ENCODE measurements at places on chromosomes 4 and X. TPM values are rescaled to one million over a fixed set of nuclear protein-coding genes. Genes with fewer than 3 reads are reported as not detected.

- H3K4me3 ChIP-seq, result no peak overlapping the region
- peaks cover 12% of the 10 kb centered on the region for H3K36me3 ChIP-seq
- no peaks in the 10 kb centered on the region for H3K27me3 ChIP-seq
- H3K27ac ChIP-seq, result no peak overlapping the region
- DNase-seq, result no peak
These were observed 55.1 kb downstream of the TBC1D9 start for GRCh38 chr4:140701071-140701470.

- no peak overlapping the region for H3K27ac ChIP-seq
These were observed 1103.5 kb upstream of the ADGRL3 start for GRCh38 chr4:60096676-60097075.

GRCh38 chrX:96433409-96434077 lies 251.1 kb upstream of the DIAPH2 start:
- H3K27me3 ChIP-seq, result no peaks in the 10 kb centered on the region
- peaks cover 79% of the 10 kb centered on the region for H3K4me1 ChIP-seq
- no peaks in the 10 kb centered on the region for H3K36me3 ChIP-seq
- H3K4me3 ChIP-seq, result no peak overlapping the region
- H3K27ac ChIP-seq, result no peak overlapping the region
- DNase-seq, result no peak

- H3K36me3 ChIP-seq, result no peaks in the 10 kb centered on the region
- DNase-seq, result no peak
- no peak overlapping the region for H3K4me3 ChIP-seq
- H3K27ac ChIP-seq, result no peak overlapping the region
These were observed 104.9 kb upstream of the ATP8A1 start for GRCh38 chr4:42761804-42762203.

DNA sequence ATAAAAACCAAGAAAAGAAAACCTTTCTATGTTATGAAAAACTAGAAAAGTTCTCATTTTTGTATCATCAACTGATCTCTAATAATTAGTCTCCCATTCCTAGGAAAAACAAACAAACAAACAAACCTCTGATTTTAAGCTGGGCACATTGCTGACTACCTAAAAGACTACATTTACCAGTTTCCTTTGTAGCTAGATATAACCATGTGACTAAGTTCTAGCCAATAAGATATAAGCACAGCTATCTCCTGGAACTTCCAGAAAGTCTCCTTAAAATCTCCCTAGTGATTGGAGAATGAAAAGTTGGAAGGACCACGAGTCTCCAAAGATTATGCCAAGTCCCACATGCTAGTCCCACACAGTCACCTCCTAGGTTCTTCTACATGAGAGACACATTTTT lies 108.9 kb downstream of the NR3C2 start:
- H3K4me3 ChIP-seq, result no peak overlapping the region
- no peak for DNase-seq
- H3K4me1 ChIP-seq, result no peaks in the 10 kb centered on the region
- H3K27me3 ChIP-seq, result no peaks in the 10 kb centered on the region
- no peaks in the 10 kb centered on the region for H3K36me3 ChIP-seq
- H3K27ac ChIP-seq, result no peak overlapping the region

DNA sequence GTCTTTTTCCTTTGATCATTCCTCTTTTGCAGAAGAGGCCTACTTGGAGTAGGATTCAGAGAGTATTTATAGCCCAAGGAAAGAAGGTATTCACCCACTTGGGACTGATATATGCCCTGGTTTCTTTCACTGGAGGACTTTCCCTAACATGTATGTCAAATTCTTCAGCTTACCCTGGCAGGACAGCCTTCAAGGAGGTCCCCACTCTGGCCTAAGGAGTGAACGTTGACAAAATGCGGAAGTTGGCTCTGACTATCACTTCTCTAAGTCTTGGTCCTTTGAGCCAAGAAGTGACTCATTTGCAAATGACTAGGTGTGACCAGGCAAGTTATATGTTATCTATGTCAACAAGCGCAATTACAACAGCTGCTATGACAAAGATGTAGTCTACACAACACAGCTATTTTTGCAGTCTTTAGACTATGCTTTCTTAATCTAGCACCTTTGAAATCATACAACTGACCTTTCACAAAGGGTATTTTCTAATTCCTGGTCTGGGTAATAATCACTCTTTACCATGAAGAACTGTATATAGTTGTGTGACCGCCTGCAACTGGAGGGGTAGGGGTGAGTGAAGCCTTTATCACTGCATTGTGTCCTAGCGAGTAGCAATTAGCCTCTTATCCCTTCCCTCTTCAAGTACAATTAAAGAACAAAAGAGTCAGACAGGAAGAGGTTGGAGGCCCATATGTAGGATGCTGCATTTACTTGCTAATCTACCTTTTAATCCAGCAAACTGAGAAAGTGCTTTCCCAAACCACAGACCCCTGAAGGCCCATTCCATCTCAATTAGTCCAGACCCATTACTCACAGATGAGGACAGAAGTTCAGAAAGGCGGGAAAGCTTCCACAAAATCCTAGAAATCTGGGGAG lies 50.1 kb downstream of the RASGEF1B start:
- no peaks in the 10 kb centered on the region for H3K36me3 ChIP-seq
- peaks cover 4% of the 10 kb centered on the region for H3K27me3 ChIP-seq
- no peak overlapping the region for H3K27ac ChIP-seq
- no peak for DNase-seq
- H3K4me1 ChIP-seq, result no peaks in the 10 kb centered on the region
- no peak overlapping the region for H3K4me3 ChIP-seq

DNA sequence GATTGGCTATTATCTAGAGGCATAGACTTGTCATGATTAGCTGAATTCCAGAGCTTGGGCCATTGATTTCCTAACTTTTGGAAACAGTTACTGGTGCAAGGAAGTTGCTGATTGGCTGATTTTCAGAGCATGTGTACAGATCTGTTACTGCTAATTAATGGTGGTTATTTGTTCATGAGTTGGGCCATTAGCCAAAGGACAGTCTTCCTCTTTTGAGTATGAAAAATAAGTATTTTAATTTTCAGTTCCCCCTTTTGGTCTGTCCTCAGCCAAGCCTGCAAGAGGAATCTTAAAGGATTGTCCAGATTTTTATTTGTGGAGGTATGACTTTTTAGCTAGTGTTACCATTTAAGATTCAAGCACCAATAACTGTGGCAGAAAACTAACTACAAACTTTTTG lies 7.0 kb upstream of the DSPP start:
- no peaks in the 10 kb centered on the region for H3K27me3 ChIP-seq
- no peak for DNase-seq
- no peaks in the 10 kb centered on the region for H3K4me1 ChIP-seq
- H3K27ac ChIP-seq, result no peak overlapping the region

GRCh38 chr4:53463340-53463739 lies 85.9 kb downstream of the FIP1L1 start:
- H3K4me1 ChIP-seq, result peaks cover 31% of the 10 kb centered on the region
- H3K4me3 ChIP-seq, result no peak overlapping the region
- DNase-seq, result no peak
- no peaks in the 10 kb centered on the region for H3K27me3 ChIP-seq
- H3K36me3 ChIP-seq, result peaks cover 40% of the 10 kb centered on the region

DNA sequence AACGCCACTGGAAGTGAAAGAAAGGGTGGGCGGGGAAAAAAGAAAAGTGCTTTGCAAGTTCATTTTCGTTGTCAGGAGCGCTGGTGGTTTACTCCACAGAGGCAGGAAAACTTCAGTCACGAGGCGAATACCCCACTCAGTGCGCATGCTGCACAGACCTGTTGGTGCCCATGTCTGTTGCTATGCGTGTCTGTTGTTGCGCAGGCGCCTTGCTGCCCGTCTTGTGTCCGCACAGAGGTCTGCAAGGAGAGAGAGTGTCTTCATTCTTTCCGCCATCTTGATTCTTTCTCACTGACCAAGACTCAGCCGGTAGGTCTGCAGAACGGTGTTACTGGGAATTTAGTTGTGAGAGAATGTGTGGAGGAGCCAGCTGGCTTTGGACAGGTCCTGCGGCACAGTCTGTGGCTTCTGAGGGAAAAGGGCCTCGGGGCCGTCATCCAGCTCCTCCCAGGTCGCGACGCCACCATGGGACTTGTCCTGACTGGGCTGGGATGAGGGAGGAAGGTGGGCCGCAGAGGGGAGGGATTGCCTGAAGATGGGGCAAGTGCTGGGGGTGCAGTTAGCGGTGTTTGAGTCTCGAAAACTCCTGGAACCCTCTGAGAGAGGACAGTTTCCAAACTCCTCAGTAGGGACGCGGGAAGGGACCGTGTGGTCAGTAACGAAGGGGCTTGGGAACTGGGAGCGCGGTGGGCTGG lies at the start of gene PAGE2:
TSS of gene PAGE2 (plus strand) at position 224 of the 695 bp plus-strand sequence. CDS start 1,003 bp downstream, outside the sequence.
- no peak for DNase-seq
- H3K27ac ChIP-seq, result no peak within 1 kb of the TSS
- no peak within 1 kb of the TSS for H3K4me3 ChIP-seq
- H3K36me3 ChIP-seq, result no peaks in the 10 kb centered on the region
- H3K4me1 ChIP-seq, result no peaks in the 10 kb centered on the region
- H3K27me3 ChIP-seq, result no peaks in the 10 kb centered on the region

GRCh38 chr4:151331276-151332042 lies 6.1 kb upstream of the SH3D19 start:
- no peak overlapping the region for H3K27ac ChIP-seq
- peaks cover 29% of the 10 kb centered on the region for H3K4me1 ChIP-seq
- no peaks in the 10 kb centered on the region for H3K27me3 ChIP-seq
- H3K36me3 ChIP-seq, result no peaks in the 10 kb centered on the region
- H3K4me3 ChIP-seq, result no peak overlapping the region
- no peak for DNase-seq

DNA sequence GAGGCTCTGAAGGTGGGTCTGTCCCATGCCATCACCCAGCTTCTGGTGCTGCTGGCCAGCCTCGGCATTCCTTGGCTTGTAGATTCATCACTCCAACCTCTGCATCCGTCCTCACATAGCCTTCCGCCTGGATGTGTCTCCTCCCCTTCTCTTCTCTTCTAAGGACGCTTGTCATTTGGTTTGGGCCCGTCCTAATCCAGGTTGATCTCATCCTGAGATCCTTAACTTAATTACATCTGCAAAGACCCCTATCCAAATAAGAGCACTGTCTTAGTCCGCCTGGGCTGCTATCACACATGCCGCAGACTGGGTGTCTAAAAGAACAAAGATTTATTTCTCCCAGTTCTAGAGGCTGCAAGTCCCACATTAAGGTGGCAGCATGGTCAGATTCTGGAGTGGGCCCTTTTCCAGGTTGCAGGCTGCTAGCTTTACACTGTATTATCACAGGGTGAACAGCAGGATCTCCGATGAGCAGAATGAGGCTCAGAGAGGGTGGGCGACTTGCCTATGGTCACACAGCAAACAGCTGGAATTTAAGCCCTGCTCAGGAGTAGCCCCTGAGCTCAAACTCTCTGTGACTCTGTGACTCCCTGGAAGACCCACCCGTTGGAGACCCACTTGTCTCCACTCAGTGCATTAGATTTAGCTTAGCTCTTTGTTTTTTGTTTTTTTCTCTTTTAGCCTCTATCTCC lies 113.1 kb downstream of the STK32B start:
- peaks cover 1% of the 10 kb centered on the region for H3K27me3 ChIP-seq
- no peak overlapping the region for H3K27ac ChIP-seq
- no peak for DNase-seq
- no peak overlapping the region for H3K4me3 ChIP-seq
- H3K4me1 ChIP-seq, result no peaks in the 10 kb centered on the region

GRCh38 chr4:13285336-13285735 lies 198.8 kb downstream of the RAB28 start:
- H3K36me3 ChIP-seq, result no peaks in the 10 kb centered on the region
- H3K27me3 ChIP-seq, result no peaks in the 10 kb centered on the region
- H3K4me1 ChIP-seq, result peaks cover 7% of the 10 kb centered on the region
- peak; percentile 50 for DNase-seq
- no peak overlapping the region for H3K4me3 ChIP-seq

DNA sequence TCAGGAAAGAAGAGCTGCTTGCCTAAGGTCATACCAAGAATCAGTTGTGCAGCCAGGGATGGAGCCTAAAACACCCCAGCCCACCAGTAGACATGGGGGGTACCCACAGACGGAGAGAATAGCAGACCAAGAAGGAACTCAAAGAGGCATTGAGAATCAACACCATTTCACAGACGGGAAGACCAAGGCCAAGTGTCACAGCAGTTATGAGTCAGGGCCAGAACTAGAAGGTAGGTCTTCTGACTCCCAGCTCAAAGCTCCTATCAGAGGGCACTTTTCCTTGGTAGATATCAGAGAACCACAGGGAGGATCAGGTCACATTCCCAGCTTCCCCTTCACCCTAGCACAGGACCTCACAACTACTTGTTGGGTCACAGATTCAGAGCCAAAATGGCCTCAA lies 14.5 kb downstream of the OTUD5 start:
- 0 out of 2 replicates have a peak, but pooled peaks cover 5% of the 10 kb centered on the region for H3K36me3 ChIP-seq
- DNase-seq, result no peak
- no peaks in the 10 kb centered on the region for H3K27me3 ChIP-seq
- no peak overlapping the region for H3K4me3 ChIP-seq
- H3K4me1 ChIP-seq, result no peaks in the 10 kb centered on the region

GRCh38 chr4:7537853-7538400 lies 103.2 kb upstream of the PSAPL1 start:
- no peak for DNase-seq

GRCh38 chr4:25361253-25361652 lies 15.8 kb upstream of the ANAPC4 start:
- H3K36me3 ChIP-seq, result no peaks in the 10 kb centered on the region
- H3K27me3 ChIP-seq, result no peaks in the 10 kb centered on the region
- H3K4me1 ChIP-seq, result no peaks in the 10 kb centered on the region
- DNase-seq, result no peak
- H3K27ac ChIP-seq, result no peak overlapping the region

DNA sequence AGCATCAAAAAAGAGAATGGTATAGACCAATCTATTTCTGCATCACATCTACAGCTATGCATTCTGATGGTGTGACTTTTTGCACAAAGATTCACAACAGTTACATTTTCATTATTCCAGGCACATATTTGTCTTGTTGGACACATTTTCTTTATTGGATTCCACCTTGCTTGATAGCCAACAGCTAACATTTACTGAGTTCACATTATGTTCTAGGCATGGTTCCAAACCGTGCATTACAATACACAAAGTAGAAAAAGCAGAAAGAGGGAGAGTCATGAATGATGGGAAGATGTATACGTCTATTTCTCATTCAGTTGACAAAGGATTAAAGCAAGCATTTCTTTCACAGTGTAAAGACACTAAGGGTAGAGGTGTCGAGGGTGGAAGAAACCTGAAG lies 22.9 kb upstream of the CLGN start:
- no peaks in the 10 kb centered on the region for H3K36me3 ChIP-seq
- H3K4me1 ChIP-seq, result no peaks in the 10 kb centered on the region
- no peak for DNase-seq
- H3K27me3 ChIP-seq, result peaks cover 24% of the 10 kb centered on the region

DNA sequence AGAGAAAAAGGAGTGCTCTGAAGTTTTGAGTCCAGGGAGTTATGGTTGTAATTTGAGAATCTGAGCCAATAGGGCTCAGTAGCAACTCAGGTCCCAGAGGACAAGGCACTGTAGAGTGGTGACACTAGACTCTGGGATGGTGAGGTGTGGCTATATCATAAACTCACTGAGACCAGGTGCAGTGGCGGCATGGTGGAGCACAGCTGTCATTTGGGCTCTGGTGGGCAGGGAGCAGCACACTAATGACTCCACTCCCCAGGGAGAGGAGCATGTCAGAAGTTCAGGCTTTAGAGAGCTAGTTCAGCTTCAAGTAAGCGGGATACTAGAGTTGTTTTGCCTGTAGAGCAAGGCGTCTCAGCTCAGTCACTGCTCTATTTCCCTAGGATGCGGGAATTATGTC lies 165.4 kb upstream of the USP38 start:
- H3K27me3 ChIP-seq, result peaks cover 7% of the 10 kb centered on the region
- H3K27ac ChIP-seq, result no peak overlapping the region
- peaks cover 5% of the 10 kb centered on the region for H3K4me1 ChIP-seq
- DNase-seq, result no peak
- H3K4me3 ChIP-seq, result no peak overlapping the region

Gene SRPK3
- 0.18 TPM for total RNA-seq

Gene TREX2
- total RNA-seq, result 0.86 TPM

Gene TECRL
- not detected for total RNA-seq

Gene SLC10A3
- total RNA-seq, result 35.7 TPM

Gene DCAF8L2
- total RNA-seq, result not detected

Gene PPP1R2C
- not detected for total RNA-seq

Gene RPL39
- 1,549 TPM for total RNA-seq
